Globus pallidus (tissue), 1 donor: ENCODE measurements at places on chromosomes 16 and 17.

- DNase-seq, result no peak
Measured at GRCh38 chr17:43010667-43011308, 4.2 kb downstream of the IFI35 start.

DNA sequence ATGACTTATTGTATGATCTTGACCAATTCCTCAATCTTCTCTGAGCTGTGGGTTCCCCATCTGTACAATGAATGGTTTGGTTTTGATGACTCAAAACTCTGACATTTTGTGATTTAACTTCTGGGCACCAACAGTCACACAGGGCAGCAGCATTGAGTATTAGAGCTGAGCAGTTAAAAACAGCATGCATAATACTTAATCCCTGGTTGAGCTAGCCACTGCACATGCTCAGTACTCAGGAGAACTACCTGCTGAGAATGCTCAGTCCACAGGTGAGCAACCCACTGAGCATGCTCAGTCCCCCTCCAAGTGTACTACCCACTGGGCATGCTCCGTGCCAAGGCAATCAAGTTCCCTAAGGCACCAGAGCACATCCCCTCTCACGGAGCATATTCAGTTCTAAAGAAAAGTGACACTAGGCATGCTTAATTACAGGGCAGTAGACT is 68.7 kb downstream of the AIPL1 start:
- no peak for DNase-seq

GRCh38 chr16:24729951-24730815 is 732 bp downstream of the TNRC6A start:
- DNase-seq, result peak; percentile 38

DNA sequence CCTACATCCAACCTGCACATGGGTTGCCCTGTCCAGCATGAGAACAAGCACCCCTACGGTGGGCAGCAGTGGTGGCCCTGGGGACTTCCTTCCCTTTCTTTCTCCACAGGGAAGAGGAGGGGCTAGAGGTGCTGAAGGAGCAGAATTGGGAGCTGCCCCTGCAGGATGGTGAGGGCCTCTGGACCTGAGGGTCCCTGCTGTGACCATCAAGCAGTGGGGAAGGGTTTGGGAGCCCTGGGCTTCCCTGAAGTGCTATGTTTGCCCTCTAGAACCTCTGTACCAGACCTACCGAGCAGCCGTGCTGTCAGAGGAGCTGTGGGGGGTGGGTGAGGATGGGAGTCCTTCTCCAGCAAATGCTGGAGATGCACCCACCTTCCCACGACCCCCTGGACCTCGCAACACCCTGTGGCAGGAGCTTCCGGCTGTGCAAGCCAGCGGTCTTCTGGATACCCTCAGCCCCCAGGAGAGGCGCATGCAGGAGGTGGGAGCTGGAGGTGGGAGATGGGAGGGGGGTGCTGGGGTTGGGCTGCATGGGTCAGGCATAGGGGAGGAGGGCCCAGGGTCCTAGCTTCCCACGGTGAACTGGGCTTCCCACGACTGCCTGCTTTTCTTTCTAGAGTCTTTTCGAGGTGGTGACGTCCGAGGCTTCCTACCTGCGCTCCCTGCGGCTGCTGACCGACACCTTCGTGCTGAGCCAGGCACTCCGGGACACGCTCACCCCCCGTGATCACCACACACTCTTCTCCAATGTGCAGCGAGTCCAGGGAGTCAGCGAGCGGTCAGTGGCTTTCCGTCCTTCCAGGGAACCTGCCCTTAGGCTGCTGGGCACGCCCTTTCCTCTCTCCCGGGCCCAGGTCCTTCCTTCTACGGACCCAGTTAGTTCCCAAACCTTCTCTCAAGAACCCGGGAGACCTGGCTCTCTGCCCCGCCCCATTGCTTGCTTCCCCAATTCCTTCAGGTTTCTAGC is 5.0 kb downstream of the ARHGEF15 start:
- DNase-seq, result no peak

GRCh38 chr17:33142705-33143299 is 150.3 kb downstream of the ASIC2 start:
- DNase-seq, result no peak

DNA sequence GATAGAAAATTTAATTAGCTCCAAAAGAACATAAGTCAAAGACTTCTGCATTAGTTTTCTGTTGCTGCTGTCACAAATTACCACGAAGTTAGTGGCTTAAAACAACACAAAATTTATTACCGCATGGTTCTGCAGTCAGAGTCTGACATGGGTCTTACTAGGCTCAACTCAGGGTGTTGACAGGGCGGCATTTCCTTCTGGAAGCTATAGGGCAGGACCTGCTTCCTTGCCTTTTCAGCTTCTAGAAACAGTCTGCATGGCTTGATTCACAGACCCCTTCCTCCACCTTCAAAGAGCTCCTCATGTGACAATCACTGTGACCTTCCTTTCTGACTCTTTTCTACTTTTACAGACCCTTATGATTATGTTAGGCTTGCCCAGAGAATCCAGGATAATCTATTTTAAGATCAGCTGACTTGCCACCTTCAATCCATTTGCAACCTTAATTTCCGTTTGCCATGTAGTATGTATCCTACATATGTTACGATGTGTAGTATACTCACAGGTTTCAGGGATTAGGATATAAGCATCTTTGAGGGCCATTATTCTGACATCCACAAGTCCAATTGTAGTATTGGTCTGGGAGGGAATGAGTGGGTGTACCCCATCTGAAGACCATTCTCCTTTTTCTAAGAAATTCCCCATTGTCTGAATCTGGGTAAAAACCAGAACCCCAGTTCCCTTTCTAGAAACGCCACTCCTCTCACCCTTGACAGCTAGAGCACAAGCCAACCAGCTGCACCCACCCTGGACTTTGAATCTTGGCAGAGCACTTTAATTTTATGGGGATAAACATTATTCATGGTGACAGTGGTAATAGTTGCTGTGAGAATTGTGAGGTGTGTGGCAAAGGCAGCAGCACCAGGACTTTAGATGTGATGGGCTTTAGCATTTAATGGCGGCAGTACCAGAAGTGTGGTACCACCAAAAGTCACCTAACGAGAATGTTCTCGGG is 265.5 kb downstream of the KCNJ2 start:
- no peak for DNase-seq

DNA sequence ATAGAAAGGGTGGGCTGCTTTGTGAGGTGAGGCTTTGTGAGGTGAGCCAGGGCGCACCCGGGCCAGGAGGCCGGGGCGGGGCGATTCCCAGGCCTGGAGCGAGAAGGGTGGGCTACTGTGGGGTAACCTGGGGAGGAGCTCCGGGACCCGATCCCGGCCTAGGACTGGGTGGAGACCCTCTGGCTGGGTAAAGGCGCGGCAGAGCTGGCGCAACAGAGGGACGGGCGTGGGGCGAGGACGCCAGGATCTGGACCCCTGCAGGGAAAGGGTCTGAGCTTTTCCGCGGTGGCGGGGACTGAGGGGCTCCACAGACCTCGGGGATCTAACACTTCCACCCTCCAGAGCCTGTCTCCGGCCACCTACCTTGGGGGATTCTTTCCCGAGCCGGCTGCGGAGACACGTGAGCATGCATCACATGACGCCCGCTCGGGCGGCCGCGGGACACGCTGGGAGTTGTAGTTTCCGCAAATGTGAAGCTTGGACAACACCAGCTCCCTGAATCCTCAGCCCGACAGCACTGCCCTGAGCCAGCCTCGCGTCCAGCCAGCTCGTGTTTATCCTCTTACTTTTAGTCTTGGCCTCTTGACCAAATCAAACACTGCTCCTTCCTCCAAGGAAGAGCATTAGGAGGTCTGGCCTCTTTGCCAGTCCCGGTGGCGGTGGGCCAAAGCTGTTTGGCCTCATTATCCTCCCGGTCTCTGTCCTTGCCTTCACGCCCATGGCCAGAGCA is at the start of gene SLC38A7:
Gene SLC38A7, minus strand, starts transcription at position 417 of the 730 bp plus-strand sequence. CDS start 4,644 bp downstream, outside the sequence.
- peak; percentile 86 for DNase-seq

- DNase-seq, result peak; percentile 38
Measured at GRCh38 chr17:8894673-8895578, 27.5 kb upstream of the PIK3R6 start.

GRCh38 chr17:45018848-45019711 is 32.4 kb downstream of the DCAKD start:
- DNase-seq, result no peak

DNA sequence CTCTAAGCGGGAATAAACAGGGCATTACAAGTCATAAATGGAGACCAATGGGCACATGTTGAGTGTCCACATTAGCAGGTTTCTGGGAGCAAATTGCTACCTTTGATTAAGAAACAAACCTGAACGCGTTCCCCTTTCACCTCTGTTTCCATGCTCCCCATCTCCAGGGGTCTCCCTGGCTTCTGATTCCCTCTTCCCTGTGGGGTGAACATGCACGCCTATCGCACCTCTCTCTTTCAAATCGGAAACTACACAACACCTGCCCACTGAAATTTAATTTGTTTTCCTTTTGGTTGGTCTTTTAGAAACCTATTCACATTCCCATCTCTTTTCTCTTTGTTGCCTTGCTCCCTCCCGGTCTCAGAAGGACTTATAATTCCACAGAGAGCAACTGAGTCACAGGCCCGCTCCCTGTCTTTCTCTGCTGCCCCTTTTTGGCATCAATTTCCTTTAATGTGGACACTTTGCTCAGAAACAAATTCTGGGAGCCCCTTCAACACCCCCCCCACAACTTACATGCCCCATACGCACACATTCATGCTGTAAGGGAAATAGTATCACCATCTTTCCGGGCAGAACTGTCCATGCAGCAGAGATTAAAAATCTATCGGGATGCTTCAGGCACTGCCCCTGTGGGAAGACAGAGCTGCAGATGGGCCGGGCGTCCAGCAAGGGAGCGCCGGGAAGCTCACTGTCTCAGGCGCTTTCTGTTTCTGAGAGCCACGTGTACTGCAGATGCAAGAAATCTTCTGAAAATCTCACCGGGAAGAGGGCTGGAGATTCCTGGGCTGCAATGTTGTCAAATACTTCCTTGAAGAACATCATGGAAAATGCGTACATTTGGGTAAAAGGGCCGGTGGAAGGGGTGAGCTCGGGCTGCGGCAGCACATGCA is 7.2 kb upstream of the FOXF1 start:
- no peak for DNase-seq

DNA sequence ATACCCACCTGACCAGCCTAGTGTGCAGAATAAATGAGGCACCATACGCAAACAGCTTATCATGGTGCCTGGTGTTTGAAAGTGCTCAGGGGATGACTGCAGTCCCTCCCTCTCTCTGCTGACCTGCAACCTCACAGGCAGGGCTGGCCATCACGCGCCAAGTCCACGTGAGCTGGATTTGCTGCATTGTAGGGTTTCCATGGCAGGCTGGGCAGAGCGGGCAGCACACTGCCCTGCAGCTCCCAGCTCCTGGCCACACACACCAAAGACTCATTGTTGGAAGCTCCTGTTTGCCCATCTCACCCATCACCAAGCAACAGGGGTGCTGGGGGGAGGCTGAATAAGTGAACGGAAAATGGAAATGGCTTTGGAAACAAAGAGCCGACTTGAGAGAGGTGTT is 81.8 kb downstream of the IRX3 start:
- peak; percentile 37 for DNase-seq

DNA sequence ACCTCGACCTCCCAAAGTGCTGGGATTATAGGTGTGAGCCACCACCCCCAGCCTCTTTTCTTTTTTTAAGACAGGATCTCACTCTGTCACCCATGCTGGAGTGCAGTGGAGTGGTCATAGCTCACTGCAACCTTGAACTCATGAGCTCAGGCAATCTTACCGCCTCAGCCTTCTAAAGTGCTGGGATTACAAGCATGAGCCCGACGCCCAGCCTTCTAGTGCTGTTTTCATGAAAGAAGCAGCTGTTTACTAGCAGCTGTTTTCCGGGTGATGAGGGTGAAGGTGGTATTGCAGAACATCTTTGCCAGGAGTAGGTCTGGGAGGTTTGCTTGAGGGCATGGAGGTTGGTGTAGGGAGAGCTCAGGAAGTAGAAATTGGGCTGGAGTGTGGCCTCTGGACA is 2.0 kb downstream of the ADCY7 start:
- DNase-seq, result no peak

DNA sequence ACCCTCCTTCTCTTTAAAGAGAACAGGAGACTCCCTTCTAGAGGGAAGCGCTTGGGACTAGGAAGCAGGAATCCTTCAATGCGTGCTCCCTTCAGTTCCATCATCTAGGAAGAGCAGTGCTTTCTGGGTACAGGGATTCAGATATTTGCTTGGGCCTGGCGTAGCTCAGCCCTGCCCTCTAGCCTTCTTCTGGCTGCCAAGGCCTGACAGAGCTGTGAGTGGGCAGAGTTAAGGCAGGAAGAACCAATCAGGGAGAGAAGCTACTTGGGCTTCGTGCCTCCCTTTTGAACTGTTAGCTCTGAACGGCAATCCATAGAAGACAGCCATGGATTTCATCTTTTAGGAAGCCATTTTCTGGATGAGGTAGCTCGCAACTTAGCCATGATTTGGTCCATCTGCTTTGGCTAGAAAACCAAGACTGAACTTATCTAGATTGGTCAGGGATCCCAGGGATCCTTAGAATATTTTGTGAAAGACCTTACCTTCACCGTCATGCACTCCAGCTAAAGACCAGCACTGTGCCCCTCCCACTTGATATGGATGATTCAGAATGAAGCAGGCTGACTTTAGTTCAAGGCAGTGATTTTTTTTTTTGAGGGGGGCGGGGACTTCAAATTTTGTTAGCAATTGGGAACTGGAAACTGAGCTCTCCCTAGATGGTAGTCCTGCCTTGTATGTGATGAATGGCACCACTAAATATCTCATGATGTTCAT is 2.5 kb upstream of the CORO6 start:
- DNase-seq, result peak; percentile 89

GRCh38 chr17:6108987-6109386 is 38.8 kb downstream of the WSCD1 start:
- no peak for DNase-seq

DNA sequence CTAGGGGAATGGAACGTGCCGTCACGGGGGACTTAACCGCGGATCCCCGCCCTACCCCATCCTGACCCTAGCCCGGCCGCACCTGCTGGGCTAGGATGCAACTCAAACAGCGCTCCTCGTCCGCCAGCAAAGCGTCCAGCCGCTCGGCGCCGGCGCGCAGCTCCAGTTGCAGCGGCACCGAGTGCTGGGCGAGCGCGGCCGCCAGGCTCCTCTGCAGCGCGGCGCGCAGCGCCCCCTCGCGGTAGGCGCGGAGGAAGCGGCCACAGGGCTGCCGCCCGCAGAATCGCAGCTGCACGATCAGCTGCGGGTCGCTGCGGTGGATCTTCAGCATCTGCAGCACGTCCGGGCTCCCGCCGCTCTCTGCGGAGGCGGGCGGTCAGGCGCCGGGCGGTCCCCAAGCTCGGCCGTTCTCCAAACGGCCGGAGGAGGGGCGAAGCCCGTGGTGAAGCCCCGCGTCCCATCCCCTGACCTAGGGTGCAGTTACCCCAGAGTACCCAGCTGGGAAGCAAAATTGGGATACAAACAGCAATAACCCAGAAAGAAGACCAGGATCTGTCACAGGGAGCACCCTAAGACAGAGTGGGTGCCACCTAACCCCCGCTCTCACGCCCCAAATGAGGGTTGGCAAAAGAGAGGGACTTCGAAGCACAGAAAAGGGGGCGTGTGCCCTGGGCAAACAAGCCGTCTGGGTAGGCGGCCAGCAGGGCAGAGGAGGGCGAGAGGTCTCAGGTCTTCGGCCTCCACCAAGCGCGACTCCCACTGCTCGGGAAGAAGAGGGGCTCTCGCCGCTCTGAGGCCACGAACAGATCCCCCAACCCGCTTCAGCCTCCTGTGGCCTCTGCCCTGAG is 4.2 kb downstream of the TRADD start:
- peak; percentile 72 for DNase-seq
